HS-27A (cell line): ENCODE measurements at places on chromosomes 13 and 19.

DNA sequence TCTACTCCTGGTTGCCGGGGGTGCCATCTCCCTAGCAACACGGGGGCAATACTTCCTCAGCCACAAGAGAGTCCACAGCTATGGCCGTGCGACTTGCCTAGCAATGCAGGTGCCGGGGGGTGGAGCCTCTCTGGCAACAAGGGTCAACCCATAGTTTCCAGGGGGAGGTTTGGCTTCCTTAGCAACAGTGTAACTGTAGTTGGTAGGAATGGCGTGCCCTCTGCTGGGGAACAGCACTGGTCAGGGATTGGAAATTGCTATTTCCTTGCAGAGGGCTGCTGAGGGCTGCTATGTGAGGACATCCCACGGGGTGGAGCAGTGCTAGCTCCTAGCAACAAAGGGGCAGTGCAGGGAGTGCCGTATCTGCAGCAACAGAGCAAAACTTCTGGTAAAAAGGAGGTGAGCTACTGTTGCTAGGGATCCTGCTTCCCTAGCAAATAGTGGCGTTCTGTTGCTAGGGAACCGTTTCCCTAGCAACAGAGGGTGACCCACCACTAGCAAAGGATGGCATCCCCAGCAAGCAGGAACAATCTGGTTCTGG lies 7.0 kb upstream of the TMC4 start:
- DNase-seq, result no peak

DNA sequence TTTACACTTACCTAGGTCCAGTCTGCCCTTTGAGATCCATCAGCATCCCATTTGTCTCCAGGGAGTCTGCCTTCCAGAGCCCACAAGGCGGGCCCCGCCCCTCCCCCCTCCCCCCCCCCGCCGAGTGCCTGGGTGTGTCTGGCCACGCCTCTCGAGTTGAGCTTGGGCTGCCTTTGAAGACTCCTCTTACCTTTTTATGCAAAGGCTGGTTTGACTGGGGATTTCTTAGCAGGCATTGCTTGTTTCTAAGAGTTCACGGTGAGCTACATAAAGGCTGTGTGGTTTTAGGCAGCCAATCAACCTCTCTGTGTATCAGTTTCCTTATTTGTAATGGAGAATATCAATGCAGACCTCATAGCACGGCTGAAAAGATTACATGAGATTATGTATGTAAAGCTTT lies 11.3 kb downstream of the GPR12 start:
- DNase-seq, result no peak

- DNase-seq, result no peak
Measured at GRCh38 chr19:31271306-31271911, 77.8 kb downstream of the TSHZ3 start.

- DNase-seq, result no peak
Measured at GRCh38 chr19:32404933-32405430, 588 bp upstream of the DPY19L3 start.

DNA sequence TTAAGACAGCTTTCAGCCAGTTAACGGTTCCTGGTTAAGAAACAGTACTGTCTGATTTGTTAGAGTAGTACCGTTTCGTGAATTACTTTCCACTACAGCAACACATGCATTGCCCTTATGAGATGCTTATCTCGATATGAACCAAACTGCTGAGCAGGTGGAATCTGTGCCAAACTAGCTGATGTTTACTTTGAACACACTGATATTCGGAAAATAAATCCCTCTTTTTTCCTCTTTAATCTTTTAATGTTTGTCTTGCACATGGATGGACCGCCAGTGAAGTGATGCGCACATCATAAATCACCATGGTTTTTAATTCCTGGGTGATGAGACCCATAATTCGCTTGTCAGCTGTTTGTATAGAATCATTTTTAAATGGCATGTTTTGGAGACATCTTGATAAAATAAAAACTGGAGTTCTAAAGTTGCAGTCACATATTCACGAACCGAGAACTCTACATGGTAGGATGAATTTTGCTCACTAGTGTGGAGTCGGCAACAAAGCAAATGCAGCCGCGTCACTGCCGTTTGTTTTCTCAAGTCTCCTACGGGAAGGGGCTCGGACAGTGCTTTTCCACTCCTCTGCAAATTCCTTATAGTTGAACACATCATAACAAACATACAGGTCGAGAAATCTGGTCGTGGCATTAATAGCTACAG lies 1.1 kb downstream of the GJA3 start:
- no peak for DNase-seq

DNA sequence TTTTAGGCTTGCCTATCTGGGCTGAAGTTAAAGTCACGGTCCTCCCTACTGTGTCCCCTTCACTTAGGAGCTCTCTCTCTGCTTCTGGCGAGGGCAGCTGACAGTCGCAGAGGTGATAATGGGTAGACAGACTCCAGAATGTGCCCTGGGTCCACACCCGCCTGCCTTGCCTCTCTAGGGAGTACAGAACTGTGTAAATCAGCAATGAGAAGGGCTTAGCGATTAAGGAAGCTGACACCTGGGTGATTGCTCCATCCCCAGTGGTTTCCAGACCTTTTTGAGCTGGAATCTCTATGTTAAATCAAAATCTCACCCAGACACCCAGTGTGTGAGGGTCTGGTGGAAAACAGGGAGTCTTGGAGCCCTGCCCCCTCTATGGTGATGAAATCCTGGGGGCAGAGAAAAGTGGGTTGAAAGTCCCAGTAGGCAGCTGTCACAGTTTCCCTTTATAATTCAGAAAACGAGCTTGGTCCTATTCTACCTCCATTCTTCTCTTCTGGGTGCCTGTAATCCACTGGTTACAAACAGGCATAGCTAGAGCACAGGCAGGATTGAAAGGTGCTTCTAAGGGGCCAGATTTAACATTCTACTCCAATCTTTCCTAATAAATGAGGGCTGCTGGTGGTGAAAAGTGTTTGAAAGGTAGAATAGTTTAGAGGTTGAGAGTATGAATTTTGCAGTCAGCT lies 46.9 kb downstream of the OLFM4 start:
- no peak for DNase-seq

DNA sequence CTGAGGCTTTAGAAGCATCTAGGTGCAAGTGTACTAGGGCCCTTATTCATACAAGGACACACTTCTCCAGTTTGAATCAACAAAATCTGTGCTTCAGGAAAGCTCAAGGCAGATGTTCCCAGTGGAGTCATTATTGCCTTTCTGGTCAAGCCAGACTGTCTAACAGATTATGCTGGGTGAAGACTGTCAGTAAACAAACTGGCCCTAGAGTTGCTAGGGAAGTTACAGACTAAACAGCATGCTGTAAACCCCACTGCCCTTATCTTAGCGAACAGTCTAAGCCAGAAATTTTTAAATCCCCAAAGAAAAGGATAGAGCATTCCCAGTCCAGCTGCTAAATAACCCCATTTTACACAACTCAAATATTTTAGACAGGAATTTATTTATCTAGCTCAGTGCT lies 1701.3 kb upstream of the PRR20A start:
- DNase-seq, result no peak

DNA sequence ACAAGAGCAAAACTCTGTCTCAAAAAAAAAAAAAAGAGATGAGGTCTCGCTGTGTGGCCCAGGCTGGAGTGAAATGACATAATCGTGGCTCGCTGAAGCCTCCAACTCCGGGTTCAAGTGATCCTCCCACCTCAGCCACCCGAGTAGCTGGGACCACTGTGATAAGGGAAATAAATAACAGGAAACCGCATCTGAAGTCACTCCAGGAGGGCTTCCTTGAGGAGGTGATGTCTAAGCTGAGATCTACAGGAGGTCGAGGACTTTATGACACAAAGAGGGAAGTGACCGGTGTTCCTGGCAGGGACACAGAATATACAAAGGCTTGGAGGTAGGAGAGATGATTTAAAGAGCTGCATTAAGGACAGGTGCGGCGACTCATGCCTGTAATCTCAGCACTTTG lies 8.9 kb upstream of the NR2F6 start:
- no peak for DNase-seq

DNA sequence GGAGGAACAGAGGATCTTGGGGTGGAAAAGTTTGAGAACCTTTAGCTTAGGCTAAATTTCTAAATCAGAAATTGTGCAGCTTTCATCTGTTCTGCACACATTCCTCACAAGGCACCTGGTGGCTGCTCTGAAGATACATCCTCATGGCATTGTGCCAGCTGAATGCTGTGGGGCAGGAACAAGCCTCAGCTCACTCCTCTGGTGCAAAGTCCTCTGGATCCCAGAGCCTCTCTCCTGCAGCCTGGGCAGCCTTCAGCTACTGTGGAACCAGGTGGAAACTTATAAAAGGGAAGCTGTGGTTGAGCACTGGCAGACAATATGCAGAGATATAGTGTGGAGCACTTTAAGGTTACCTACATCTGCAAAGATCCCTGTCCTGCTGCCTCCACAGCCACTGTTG lies 72.3 kb downstream of the KCTD12 start:
- no peak for DNase-seq

GRCh38 chr13:75445717-75446499 lies 36.1 kb downstream of the TBC1D4 start:
- no peak for DNase-seq

GRCh38 chr19:8518536-8518935 lies 4.6 kb upstream of the ZNF414 start:
- no peak for DNase-seq

- DNase-seq, result no peak
Measured at GRCh38 chr13:70893832-70894231, 785.6 kb upstream of the KLHL1 start.

- no peak for DNase-seq
Measured at GRCh38 chr19:15010501-15011300, 31.0 kb upstream of the SLC1A6 start.

- no peak for DNase-seq
Measured at GRCh38 chr13:29756506-29756905, 93.9 kb downstream of the UBL3 start.

GRCh38 chr13:108154421-108154858 lies 60.9 kb downstream of the LIG4 start:
- no peak for DNase-seq

DNA sequence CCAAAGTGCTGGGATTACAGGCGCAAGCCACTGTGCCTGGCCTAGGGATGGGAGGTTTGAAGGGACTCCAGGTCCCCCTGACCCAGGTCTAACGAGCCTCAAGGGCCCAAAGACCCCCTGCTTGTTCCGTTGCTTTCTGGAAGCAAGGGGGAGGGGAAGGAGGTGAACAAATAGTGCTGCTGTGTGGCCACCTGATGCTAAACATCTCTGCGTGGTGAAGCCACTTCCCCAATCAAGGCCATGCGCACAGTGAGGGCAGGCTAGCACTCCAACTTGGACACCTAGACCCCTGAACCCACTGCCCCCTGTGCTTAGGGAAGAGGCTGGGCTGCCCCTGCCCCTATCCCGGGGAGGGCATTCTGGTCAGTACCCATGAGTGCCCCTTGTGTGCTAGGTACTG lies 24.0 kb downstream of the CARM1 start:
- DNase-seq, result no peak

DNA sequence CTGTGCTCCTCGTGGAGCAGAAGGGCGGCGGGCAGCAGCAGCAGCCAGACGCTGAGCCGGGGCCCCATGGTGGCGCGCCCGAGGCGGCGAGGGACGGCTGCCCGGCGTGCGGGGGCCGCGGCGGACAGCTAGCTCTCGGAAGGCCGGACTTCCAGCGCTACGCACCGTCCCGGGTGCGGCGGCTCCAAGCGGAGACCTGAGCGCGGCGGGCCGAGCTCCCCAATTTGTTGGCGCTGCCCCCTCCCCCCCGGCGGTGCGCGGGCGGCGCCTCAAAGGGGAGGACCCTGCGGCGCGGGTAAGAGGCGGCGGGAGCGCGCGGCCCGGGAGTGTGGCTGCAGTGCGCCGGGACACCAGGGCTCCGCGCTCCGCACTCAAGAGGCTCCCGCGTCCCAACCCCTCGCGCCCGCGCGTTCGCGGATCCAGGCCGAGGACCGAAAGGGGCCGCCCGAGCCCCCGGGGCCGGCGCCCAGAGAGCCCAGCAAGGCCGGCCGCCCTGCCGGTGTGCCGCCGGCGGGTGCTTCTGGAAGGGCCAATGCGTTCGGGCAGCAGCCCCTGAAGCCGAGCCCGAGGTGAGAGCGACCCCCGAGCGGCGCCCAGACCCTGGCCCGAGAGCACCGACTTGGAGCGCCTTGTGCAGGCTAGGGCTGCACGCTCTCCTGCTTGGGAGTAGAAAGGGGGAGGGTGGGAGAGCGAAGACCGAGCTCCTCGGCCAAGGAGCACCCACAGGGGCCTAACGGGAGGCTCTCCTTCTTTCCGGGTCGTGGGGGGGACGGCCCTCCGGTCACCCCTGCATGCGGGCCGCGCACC lies at the start of the genes COL4A1 and COL4A2:
Gene COL4A1, minus strand, starts transcription at position 198 of the 807 bp plus-strand sequence. Its CDS starts 130 bp downstream, at position 68.
Gene COL4A2, plus strand, starts transcription at position 325 of the 807 bp plus-strand sequence. CDS start 620 bp downstream, outside the sequence.
- no peak for DNase-seq

GRCh38 chr13:79457390-79457789 lies 23.6 kb upstream of the NDFIP2 start:
- DNase-seq, result no peak

DNA sequence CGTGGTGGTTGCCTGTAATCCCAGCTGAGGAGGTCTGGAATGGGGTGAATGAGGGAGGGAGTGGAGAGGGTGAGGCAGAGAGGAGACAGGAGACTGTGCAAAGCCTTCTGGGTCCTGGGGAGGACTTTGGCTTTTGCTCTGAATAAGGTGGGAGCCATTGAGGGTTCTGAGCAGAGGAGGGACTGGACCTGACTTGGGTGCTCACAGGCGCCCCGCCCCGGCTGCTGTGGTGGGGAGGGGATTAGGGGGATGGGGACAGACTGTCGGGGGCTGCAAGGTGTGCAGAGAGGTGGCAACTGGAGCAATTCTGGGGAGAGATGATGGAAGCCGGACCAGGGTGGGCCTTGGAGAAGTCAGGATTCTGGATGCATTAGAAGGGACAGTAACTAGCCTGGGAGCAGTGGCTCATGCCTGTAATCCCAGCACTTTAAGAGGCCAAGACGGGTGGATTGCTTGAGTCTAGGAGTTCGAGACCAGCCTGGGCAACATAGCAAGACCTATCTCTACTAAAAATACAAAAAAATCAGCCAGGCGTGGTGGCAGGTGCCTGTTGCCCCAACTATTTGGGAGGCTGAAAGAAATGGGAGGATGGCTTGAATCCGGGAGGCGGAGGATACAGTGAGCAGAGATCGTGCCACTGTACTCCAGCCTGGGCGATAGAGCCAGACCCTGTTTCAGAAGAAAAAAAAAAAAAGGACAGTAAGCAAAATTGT lies 16.1 kb upstream of the NANOS3 start:
- no peak for DNase-seq

DNA sequence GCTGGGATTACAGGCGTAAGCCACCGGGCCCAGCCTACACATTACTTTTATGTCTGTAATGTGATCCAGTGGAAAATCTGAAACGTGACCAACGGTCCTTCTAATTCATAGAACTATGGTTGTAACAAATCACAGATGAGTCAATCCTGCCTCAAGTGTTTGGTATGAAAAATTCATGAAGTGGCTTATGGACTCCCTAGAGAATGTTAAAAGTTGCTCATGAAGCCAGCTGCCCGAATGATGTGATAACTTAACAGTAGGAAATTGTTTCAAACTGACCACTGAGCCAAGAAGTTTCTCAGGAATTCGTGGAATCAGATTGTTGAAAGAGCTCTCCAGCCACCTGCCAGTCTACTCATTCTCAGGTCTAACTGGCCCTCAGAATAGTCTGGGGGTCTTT lies 59.4 kb upstream of the FARP1 start:
- DNase-seq, result peak; percentile 71
